Eye (tissue), 1 donor: ENCODE measurements at places on chromosomes 1 and 21.

- no peak for DNase-seq
Observed at GRCh38 chr1:118821801-118822200, 166.3 kb downstream of the TBX15 start.

GRCh38 chr1:108077991-108078390, 113.0 kb upstream of the VAV3 start:
- DNase-seq = no peak

DNA sequence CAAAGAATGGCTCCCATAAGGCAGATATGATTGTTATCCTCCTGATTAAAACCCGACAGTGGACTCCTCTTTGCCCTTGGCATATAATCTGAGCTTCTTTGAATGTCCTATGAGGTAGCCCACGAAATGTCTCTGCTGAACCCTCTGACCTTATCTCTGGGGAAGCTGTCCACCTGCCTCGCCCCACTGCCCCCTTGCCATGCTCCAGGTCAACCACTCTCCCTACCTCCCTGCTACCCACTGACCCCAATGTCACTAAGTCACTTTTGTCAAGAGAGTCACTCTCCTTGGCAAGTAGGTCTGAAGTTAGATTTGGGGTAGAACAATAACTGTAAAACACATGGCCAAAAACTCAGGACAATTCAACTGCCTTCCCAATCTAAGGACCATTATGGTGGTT, 54.5 kb downstream of the UTP25 start:
- DNase-seq = no peak

DNA sequence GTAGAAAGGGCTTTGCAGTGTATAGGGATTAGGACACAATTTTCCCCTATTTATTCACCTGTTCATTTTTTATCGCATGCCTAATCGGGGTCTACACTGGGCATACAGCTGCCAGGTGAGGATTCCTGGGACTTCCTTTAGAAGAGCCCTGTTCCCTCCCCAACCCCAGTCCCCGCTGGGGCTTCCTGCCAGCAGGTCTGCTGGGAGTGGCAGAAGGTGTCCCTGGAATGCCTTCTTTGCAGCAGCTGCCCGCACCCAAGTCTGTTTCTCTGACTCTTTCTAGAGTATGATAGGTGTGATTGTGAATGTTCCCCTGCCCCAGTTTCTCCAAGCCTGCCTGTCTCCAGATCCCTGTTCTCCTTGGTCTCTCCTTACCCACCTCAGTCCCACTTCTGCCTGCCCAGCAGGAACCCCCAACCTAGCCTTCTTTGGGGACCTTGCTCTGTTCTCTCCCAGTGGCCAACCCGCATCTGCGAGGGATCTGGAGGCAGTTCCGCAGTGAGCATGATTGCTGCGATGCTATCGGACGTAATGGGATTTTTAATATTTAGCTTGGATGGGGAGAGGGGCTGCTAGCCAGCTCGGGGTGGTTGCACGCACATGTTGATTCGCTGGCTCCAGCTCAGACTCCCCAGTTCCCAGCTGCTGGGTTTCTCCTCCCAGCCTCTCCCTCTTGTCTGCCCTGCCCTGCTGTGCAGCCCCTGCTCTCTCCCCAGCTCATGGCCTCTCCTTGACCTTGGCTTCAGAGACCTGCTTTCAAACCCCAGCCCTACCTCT, 79.8 kb downstream of the EPHB2 start:
- peak; percentile 73 for DNase-seq

DNA sequence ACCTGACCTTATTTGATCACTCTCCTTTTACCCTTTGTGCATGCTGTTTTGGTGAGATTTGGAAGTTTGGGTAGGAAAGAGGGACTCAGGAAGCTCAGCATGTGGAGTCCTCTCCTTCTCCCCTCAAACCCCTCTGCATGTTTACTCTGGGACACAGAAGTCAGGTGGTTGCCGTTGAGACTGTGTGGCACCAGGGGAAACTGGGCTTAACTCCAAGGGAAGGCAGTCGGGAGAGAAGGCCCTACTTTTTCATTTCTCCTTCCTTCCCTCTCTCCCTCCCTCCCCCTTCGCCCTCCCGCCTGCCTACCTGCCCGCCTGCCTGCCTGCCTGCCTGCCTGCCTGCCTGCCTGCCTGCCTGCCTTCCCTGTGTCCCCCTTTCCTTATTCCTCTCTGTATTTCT, 34.8 kb upstream of the TTC22 start:
- DNase-seq = no peak
